M059J (cell line): ENCODE measurements at places on chromosomes 6 and 20. TPM values are rescaled to one million over a fixed set of nuclear protein-coding genes. Genes with fewer than 3 reads are reported as not detected.

Gene TREM1
- total RNA-seq = not detected in 2 replicates

Gene CENPW
- total RNA-seq = 32.1 and 43.3 TPM in 2 replicates

Gene RAET1E
- 1.5 and 2.7 TPM in 2 replicates for total RNA-seq

Gene FOXC1
- 8.3 and 10.2 TPM in 2 replicates for total RNA-seq

Gene MRPS10
- 96.9 and 123 TPM in 2 replicates for total RNA-seq

Gene SEL1L2
- not detected in 2 replicates for total RNA-seq

Gene CDK19
- total RNA-seq = 17.1 and 30.7 TPM in 2 replicates

Gene BPIFB4
- total RNA-seq = not detected in 2 replicates

Gene PTPRK
- total RNA-seq = 50.9 and 71.7 TPM in 2 replicates

Gene SIRPA
- total RNA-seq = 25.1 and 42.4 TPM in 2 replicates

Gene PKHD1
- 0.02 TPM in 1 of 2 replicates, not detected in the other for total RNA-seq

Gene KCNK16
- total RNA-seq = not detected in 2 replicates

Gene APOM
- total RNA-seq = 3.7 and 6.9 TPM in 2 replicates

Gene SYCP2
- 0.79 and 1.2 TPM in 2 replicates for total RNA-seq

Gene SLC2A10
- total RNA-seq = 27.6 and 28.5 TPM in 2 replicates

Gene ADISSP
- total RNA-seq = 26.8 and 39.1 TPM in 2 replicates

Gene EYS
- total RNA-seq = 0.17 and 0.99 TPM in 2 replicates

Gene B3GALT4
- not detected in 2 replicates for total RNA-seq

Gene MACROD2
- 0.44 and 1.8 TPM in 2 replicates for total RNA-seq

Gene EBF4
- 1.1 and 1.5 TPM in 2 replicates for total RNA-seq

Gene HAO1
- total RNA-seq = not detected in 2 replicates

Gene MAP3K5
- total RNA-seq = 9.0 and 14.0 TPM in 2 replicates

Gene CGAS
- 7.8 and 12.5 TPM in 2 replicates for total RNA-seq

Gene TFAP2D
- not detected in 2 replicates for total RNA-seq

Gene PM20D2
- total RNA-seq = 6.1 and 12.4 TPM in 2 replicates

Gene RIN2
- 56.6 and 59.6 TPM in 2 replicates for total RNA-seq

Gene PRR18
- total RNA-seq = not detected in 2 replicates

Gene FAXC
- 3.5 and 6.9 TPM in 2 replicates for total RNA-seq
